ENCODE measurements at places on chromosomes 5 and 9.

- H3K27me3 ChIP-seq: no peaks in the 10 kb centered on the region
- H3K27ac ChIP-seq: no peak overlapping the region
- no peaks in the 10 kb centered on the region for H3K36me3 ChIP-seq
- H3K4me3 ChIP-seq: no peak overlapping the region
- no peak for DNase-seq
Observed at GRCh38 chr9:136189394-136190236, 15.3 kb downstream of the LHX3 start.

DNA sequence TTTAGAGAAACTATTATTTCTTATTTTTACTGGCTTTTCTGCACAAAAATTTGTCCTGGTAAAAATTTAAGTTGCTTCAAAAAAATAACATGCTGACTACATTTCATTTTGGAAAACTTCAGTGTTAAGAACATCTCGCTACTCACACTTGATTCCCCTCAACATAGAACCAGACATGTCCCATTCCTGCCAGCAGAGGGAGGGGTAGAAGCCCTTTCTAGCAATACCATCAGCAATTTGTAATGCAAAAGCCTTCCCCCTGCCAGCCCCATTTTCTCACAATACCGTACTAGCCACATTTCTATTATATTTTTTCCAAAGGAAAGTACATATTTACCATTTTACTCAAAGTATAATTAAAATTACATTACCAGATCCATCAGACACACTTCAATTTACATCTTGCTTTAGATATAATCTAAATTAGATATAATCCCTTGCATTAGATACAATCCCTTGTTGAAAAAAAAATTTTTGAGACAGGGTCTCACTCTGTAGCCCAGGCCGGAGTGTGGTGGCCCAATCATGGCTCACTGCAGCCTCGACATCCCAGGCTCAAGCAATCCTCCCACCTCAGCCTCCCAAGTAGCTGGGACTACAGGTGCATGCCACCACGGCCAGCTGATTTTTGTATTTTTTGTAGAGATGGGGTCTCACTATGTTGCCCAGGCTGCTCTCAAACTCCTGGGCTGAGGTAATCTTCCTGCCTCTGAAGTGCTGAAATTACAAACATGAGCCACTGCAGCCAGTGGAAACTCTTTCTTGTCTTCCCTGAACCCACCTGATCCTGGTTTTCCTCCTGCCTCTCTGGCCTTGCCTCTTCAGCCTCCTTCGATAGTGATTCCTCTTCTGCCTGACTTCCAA is 39.6 kb upstream of the IDNK start:
- H3K27me3 ChIP-seq: no peaks in the 10 kb centered on the region
- H3K36me3 ChIP-seq: no peaks in the 10 kb centered on the region
- no peak for DNase-seq
- no peak overlapping the region for H3K27ac ChIP-seq
- no peak overlapping the region for H3K4me3 ChIP-seq

DNA sequence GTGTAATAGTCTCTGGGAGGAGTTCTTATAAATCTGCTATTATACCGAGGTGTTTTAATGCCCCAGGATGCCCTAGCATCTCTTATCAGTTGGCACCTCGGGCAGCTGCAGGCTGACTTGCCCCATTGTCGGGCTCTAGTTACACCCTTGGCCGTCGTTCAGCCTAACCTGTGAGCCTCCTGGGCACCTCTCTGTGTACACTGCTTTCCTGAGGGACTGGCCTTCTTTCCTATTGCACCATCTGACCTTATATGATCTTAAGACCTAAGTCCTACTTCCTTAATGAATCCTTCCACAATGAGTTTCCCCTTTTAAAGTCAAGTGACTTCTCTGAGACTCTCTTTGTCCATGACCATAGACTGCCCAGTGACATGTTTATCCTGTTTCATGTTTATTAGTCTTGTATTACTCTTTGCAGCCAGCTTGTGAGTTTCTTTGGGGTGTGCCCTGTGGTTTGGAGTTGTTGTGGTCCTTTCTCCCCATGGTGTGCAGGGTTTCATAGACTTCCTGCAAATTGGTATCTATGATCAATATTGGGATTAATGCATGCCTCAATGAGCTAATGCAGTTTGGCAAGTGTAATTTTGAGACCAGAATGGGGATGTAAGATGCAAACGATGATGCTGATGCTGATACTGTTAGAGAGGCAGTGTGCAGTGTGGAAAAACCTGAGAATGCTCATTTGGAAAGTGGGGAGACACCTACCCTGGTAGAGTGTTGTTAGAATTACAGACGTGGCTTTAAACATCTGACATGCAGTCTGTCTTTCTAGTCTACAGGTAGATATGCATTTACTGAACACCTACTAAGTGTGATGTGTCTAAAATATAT is 4.9 kb downstream of the DAPK1 start:
- DNase-seq: no peak
- no peaks in the 10 kb centered on the region for H3K27me3 ChIP-seq
- H3K27ac ChIP-seq: no peak overlapping the region
- no peak overlapping the region for H3K4me3 ChIP-seq
- no peaks in the 10 kb centered on the region for H3K36me3 ChIP-seq

DNA sequence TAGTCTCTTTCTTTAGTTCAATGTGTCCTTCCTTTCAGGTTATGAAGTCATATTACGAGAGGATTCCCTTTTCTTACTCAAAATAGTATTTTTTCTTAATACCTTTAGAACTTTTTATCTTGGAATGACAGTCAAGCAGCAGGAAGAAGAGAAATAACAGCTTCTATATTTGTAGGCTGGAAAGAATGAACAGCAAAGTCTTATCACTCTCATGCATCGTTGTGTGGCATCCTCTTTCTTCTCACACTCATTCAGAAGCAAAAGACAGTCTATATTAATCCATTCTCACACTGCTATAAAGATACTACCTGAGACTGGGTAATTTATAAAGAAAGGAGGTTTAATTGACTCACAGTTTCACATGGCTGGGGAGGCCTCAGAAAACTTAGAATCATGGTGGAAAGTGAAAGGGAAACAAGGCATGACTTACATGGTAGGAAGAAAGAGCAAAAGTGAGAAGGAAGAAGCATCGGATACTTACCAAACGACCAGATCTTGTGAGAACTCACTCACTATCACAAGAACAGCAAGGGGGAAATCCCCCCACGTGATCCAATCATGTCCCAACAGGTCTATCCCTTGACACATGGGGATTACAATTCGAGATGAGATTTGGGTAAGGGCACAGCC is 1646.1 kb upstream of the CDH6 start:
- DNase-seq: no peak
- H3K27me3 ChIP-seq: no peaks in the 10 kb centered on the region
- no peaks in the 10 kb centered on the region for H3K36me3 ChIP-seq
- no peak overlapping the region for H3K4me3 ChIP-seq

DNA sequence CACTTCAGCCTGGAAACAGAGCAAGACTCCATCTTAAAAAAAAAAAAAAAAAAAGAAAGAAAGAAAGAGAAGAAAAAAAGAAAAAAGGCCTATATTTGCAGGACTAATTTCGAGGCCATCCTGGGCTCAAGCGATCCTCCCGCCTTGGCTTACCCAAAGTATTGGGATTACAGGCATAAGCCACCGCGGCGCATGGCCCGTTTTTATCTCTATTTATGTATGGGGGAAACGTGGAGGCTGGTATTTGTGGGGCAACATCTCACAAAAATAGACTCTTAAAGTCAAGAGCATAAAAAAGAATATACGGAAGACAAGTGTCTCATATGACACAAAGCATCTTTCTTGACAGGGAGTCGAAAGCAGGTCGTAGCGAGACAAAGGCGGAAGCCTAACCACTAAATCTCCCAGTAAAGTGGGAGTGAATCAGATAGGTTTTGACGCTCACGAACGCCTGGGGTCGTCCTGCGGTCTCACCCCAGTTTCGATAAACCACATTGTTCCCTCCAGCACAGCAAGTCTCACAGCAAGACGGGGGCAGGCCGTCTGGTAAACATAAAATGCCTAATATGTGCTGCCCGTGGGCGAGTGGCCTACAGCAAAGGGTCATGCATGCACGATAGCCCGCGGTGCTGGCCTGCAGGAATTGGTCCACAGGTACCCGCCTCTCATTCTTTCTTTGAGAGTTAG is 1.8 kb upstream of the TRIM41 start:
- DNase-seq: no peak
- no peaks in the 10 kb centered on the region for H3K27me3 ChIP-seq
- H3K27ac ChIP-seq: no peak overlapping the region
- H3K36me3 ChIP-seq: no peaks in the 10 kb centered on the region
- H3K4me3 ChIP-seq: no peak overlapping the region

DNA sequence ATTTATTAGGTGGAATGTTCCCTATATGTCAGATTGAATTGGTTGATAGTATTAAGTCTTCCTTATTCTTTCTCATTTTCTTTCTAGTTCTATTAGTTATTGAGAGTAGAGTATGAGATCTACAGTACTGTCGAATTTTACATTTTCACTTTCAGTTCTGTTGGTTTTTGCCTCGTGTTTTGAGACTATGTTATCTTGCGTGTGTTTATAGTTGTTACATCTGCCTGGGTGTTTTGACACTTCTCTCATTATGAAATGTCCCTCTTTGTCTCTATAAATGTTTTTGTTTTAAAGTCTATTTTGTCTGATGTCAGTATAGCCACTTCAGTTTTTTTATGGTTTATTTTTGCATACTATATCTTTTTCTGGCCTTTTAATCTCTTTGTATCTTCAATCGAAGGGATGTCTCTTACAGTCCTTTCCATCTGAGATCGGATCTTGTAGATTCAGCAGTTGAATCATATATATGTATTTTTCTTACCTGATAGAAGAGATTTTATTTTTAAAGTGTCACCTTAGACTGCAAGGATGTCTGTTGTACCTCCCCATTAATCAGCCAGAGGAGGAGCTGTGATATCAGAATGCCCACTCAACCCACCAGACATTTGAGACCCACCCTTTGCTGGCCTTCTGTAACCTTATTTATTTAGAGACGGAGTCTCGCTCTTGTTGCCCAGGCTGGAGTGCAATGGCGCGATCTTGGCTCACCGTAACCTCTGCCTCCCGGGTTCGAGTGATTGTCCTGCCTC is 20.7 kb downstream of the EHMT1 start:
- DNase-seq: no peak
- no peaks in the 10 kb centered on the region for H3K27me3 ChIP-seq
- no peak overlapping the region for H3K27ac ChIP-seq
- H3K4me1 ChIP-seq: no peaks in the 10 kb centered on the region
- no peak overlapping the region for H3K4me3 ChIP-seq

GRCh38 chr5:42878550-42878949 is 66.9 kb upstream of the SELENOP start:
- H3K27ac ChIP-seq: no peak overlapping the region
- no peaks in the 10 kb centered on the region for H3K36me3 ChIP-seq
- DNase-seq: no peak
- no peaks in the 10 kb centered on the region for H3K4me1 ChIP-seq
- H3K4me3 ChIP-seq: no peak overlapping the region

DNA sequence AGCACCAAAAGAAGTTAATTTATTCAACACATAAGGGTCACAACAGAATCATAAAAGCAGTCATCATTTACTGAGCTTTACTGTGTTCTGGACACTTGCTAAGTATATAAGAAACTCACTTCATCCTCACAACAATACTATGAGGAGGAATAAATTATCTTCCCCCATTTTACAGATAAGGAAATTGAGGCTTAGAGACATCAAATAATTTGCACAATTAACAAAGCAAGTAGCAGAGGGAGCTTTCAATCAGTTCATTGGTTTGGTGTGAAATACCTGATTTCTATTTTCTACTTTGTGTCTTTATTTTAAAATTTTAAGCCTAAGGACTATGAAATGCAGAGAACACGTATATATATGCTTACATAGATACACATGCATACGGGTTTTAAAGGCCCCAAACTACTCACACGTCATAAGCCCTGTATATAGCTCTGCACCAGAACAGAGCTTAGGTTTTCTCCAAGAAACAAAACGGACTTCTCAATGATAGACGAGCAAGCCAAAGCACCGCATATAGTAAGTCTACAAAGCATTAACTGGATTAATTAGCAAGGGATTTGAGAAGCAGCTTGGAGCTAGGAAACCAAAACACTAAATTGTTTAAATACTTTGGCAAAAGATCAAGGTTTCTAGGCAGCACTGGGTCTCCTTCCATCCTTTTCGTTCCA is 95.6 kb downstream of the DENND1A start:
- DNase-seq: no peak
- H3K27ac ChIP-seq: no peak overlapping the region
- H3K4me1 ChIP-seq: no peaks in the 10 kb centered on the region
- H3K4me3 ChIP-seq: no peak overlapping the region

DNA sequence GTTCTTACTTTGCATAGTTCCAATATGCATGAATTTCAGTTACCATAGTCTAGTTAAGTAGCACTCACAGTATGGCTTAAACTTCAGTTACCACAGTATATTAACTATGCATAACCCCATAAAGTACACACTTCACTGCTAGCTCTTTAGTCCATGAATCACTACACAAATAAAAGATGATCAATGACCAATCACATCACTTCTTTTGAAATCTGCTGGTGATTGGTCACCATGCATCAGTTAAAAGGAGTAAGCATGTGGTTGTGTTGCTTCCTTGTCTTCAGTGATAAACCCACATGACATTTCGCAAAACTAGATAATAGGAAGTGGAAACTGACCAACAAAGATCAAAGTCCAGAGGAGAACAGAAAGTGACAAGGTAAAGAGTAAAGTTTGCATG is 79.0 kb downstream of the TAF11L14 start:
- H3K36me3 ChIP-seq: no peaks in the 10 kb centered on the region
- H3K27ac ChIP-seq: no peak overlapping the region
- no peak for DNase-seq
- no peaks in the 10 kb centered on the region for H3K4me1 ChIP-seq

DNA sequence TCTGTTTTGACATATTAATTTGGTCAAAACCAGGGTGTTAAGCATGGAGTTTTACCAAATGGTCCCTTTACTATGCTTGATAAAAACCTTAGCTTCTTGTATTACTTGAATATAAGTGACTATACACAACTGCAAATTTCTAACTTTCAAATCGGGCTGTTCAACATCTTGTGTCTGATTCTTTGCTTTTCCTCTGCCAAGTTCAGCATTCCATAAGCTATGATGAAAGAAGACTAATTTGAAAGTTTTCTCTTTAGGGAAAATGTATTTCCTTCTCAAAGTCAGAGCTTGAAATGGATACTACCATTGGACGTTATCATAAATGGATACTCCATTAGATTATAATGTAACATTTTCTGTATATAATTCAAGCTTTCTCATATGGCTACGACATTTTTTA is 792.9 kb downstream of the EFNA5 start:
- H3K27ac ChIP-seq: no peak overlapping the region
- H3K4me1 ChIP-seq: no peaks in the 10 kb centered on the region
- no peak for DNase-seq
- no peak overlapping the region for H3K4me3 ChIP-seq

- no peak overlapping the region for H3K27ac ChIP-seq
- no peak overlapping the region for H3K4me3 ChIP-seq
- H3K4me1 ChIP-seq: no peaks in the 10 kb centered on the region
- H3K36me3 ChIP-seq: no peaks in the 10 kb centered on the region
- H3K27me3 ChIP-seq: no peaks in the 10 kb centered on the region
Observed at GRCh38 chr5:121378559-121379359, 472.9 kb upstream of the FTMT start.

- no peak overlapping the region for H3K27ac ChIP-seq
- no peaks in the 10 kb centered on the region for H3K27me3 ChIP-seq
- H3K4me1 ChIP-seq: no peaks in the 10 kb centered on the region
- DNase-seq: no peak
- H3K4me3 ChIP-seq: no peak overlapping the region
Observed at GRCh38 chr5:96625365-96625764, 36.8 kb upstream of the CAST start.

- H3K4me3 ChIP-seq: no peak overlapping the region
- no peak overlapping the region for H3K27ac ChIP-seq
- no peaks in the 10 kb centered on the region for H3K27me3 ChIP-seq
- DNase-seq: no peak
- no peaks in the 10 kb centered on the region for H3K36me3 ChIP-seq
Observed at GRCh38 chr9:130443840-130444492, 795 bp upstream of the ASS1 start.
